ENCODE measurements at places on chromosomes 16 and 17.

DNA sequence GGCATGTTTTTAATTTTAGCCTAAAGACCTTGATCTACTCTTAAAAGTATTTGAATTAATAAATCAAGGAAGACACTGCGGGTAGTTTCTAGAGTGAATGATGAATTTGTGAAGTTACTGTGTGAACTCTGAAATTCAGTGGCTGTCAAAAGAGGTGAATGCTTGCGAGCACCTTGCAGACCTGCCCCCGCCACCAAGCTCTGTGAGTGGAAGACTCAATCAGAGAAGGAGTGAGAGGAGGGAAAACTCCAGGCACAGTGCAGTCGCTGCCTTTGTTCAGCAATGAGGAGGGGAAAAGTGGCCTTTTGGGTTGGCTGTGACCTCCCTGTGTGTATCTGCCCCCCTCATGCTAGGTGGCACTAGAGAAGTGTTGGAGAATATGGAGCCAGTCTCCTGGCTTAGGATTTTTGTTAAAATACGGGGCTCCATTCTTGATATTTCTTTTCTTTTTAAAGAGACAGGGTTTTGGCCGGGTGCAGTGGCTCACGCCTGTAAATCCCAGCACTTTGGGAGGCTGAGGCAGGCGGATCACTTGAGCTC lies 53.0 kb downstream of the LDHD start:
- no peak for DNase-seq

GRCh38 chr17:40901981-40902474 lies 17.0 kb upstream of the KRT20 start:
- no peak for DNase-seq

- DNase-seq: no peak
Measured at GRCh38 chr17:77555121-77555591, 403.3 kb upstream of the TNRC6C start.

GRCh38 chr17:38598536-38598935 lies 7.2 kb downstream of the SRCIN1 start:
- no peak for DNase-seq

- DNase-seq: no peak
Measured at GRCh38 chr17:29240968-29241963, 5.4 kb upstream of the CRYBA1 start.

- no peak for DNase-seq
Measured at GRCh38 chr16:80161799-80162739, 378.7 kb upstream of the DYNLRB2 start.

GRCh38 chr17:16423226-16423872 lies 8.0 kb downstream of the TRPV2 start:
- DNase-seq: no peak

- no peak for DNase-seq
Measured at GRCh38 chr16:72111657-72112451, 18.2 kb downstream of the DHX38 start.

DNA sequence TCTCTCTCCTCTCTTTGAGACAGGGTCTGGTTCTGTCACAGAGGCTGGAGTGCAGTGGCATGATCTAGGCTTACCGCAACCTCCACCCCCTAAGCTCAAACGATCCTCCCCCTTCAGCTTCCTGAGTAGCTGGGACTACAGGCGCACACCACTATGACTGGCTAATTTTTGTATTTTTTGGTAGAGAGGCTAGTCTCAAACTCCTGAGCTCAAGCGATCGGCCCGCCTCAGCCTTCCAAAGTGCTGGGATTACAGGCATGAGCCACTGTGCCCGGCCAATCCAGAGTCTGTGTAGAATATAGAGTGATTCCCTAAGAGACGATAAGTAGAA lies 65.8 kb upstream of the RPH3AL start:
- peak; percentile 86 for DNase-seq

DNA sequence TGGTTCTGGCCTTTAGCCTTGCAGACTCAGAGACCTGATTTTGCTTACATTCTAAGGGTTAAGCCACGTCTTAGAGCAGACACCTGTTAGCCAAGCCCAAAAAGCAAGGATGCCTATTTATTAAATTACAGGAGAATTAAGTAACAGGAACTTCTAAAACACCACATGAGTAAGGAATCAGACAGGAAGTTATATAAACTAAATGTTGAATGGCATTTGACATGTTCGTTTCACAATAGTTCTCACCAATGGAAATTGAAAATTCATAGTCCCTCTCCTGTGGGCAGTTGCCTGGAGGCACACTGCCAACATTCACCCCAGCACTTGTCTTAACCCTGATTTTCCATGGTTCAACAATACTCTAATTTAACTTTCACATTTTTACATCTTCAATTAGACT lies 9.0 kb downstream of the KRTAP9-7 start:
- no peak for DNase-seq

- no peak for DNase-seq
Measured at GRCh38 chr17:65515512-65515911, 45.9 kb downstream of the AXIN2 start.
